Left kidney (tissue), 8 donors: ENCODE measurements at places on chromosomes 5 and 9. TPM values are rescaled to one million over a fixed set of nuclear protein-coding genes. Genes with fewer than 3 reads are reported as not detected.

LCP2 gene
- polyA plus RNA-seq: 3.9 TPM

LCN1 gene
- polyA plus RNA-seq: not detected

ARL14EPL gene
- not detected for polyA plus RNA-seq

GABRA6 gene
- polyA plus RNA-seq: not detected

IRGM gene
- 1.5 TPM for polyA plus RNA-seq

STPG3 gene
- 1.5 TPM for polyA plus RNA-seq

TTC39B gene
- polyA plus RNA-seq: 11.9 TPM

FOXD1 gene
- polyA plus RNA-seq: 11.1 TPM

NR2F1 gene
- 220 TPM for polyA plus RNA-seq

TARS1 gene
- polyA plus RNA-seq: 145 TPM

MYMK gene
- polyA plus RNA-seq: 0.37 TPM

MEGF10 gene
- 1.1 TPM for polyA plus RNA-seq

SPINK4 gene
- polyA plus RNA-seq: not detected

PLEKHG4B gene
- 15.0 TPM for polyA plus RNA-seq

LRRC19 gene
- polyA plus RNA-seq: 19.4 TPM

ANKRD55 gene
- 1.1 TPM for polyA plus RNA-seq

NSMF gene
- polyA plus RNA-seq: 49.2 TPM

SLCO4C1 gene
- 26.7 TPM for polyA plus RNA-seq

DCANP1 gene
- polyA plus RNA-seq: 0.05 TPM

TXNDC8 gene
- polyA plus RNA-seq: not detected

GBGT1 gene
- polyA plus RNA-seq: 2.0 TPM

LRRC26 gene
- polyA plus RNA-seq: not detected

OR1N2 gene
- not detected for polyA plus RNA-seq

DBH gene
- 0.90 TPM for polyA plus RNA-seq

AK8 gene
- 3.9 TPM for polyA plus RNA-seq
